Left lung (tissue), 14 donors: ENCODE measurements at places on chromosomes 5 and 9.

GRCh38 chr5:12095808-12096281, 191.6 kb upstream of the CTNND2 start:
- DNase-seq, result no peak

DNA sequence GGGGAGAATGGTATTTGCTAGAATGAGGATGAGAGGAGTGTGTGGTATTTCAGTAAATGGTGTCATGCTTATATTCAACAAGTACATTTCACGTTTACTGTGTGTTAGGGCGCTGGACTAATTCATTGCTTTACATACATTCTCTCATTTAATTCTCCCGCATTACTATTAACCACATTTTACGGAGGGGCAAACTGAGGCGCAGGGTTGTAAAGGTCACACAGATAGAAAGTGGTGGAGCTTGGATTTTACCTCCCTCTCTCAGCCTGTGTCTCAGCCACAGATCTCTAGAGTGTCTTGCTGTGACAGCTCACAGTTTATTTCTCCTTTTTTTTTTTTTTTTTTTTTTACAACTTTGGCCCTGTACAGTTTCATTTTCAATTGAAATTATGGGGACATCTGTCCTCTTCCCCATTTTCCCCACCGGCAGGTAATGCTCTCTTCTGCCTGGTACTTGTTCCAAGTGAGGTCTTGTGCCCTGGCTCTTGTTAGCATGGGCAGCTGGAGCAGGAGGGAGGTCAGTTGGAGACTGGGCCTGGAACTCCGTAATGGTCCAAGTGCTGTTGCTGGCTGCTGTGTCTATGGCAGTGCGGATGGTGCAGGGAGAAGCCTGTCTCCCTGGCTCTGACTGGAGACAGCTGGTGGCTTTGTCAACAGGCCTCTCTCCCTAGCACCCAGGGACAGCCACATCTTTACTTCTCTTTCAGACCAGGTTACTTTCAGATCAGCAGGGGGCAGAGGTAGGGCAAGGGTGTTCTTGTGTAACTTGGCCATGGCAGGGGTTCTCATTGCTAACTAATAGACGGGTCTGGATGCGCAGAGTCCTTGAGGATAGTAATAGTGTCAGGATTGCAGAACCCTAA, 20.5 kb upstream of the NDST1 start:
- no peak for DNase-seq

DNA sequence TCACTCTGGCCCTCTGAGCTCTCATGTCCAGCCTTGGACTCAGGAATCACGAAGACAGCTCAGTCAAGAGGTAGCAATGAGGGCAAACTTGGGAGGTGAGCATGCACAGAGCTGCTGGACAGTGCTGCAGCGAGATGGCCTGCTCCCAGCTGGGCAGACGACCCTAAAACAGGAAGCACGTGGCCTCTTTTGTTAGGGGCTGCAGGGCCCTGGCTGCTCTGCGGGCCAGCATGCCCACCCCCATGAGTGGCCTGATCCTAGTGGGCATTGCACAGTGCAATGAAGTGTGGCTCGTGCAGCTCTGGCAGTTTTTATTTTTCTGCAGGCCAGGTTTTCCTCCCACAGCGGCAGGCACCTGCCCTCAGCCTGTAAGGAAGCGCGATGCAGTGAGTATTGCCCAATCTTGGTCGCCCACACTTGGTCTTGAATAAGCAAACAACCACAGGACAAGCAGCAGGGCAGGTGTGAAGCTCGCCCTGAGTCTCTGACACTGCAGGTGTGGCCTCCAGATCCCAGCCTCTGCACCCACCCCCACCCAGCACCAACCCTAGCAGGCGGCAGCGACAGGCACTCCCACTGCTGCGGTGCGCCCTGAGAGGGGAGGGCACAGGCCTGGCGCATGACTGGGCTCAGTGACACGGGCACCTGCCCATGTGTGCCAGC, 60.8 kb downstream of the SEMA4D start:
- peak; percentile 55 for DNase-seq

- DNase-seq, result no peak
Measured at GRCh38 chr9:76581731-76582130, 122.7 kb downstream of the GCNT1 start.

DNA sequence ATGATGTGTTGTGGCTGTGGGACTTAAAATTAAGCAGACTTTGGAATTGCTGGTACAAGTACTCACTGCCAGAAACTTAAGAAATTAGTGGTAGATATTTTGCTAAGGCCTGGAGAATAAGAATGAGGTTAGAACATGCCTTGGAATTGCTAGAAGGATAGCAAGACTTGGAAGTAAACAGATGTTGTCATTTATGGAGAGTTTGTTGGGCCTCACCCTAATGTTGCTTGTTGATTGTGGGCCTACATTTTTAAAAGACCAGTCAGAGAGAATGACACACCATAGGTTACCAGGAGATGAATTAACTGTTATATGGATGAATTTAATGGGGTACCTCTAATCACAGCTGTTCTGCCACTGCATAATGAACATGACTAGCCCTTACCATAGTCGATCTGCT, 120.1 kb upstream of the GAS1 start:
- DNase-seq, result no peak
